ENCODE measurements at places on chromosomes 6 and 20. TPM values are rescaled to one million over a fixed set of nuclear protein-coding genes. Genes with fewer than 3 reads are reported as not detected.

- peaks cover 40% of the 10 kb centered on the region for H3K4me1 ChIP-seq
- H3K4me3 ChIP-seq = no peak overlapping the region
- no peak for DNase-seq
- no peak overlapping the region for H3K27ac ChIP-seq
- H3K27me3 ChIP-seq = no peaks in the 10 kb centered on the region
Observed at GRCh38 chr6:17885889-17886576, 101.4 kb downstream of the KIF13A start.

DNA sequence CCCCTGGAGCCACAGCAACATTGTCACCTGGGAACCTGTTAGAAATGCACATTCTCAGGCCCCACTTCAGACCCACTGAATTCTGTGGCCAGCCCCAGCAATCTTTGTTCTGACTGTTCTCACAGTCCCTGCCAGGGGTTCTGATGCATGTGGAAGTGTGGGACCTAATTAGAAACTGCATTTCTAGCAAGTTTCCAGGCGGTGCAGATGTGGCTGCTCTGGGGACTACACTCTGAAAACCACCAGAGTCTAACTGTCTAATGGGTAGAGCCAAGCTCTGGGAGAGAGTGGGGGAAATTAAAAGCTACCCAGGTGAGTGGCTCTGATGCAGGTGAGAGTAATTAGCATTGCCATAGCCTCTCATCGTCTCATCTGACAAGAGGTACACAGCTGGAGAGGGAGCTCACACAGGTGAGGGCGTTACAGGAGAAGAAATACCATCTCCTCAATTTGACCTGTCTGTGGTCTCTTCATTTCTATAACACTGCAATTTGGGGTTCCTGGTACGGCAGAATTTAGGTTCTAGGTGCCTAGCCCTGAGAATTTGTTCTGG, 66.0 kb downstream of the SNX5 start:
- H3K4me3 ChIP-seq = no peak overlapping the region
- no peak for DNase-seq
- peaks cover 7% of the 10 kb centered on the region for H3K4me1 ChIP-seq

- DNase-seq = no peak
- H3K4me3 ChIP-seq = no peak overlapping the region
- no peaks in the 10 kb centered on the region for H3K36me3 ChIP-seq
- H3K4me1 ChIP-seq = peaks cover 14% of the 10 kb centered on the region
- H3K27me3 ChIP-seq = no peaks in the 10 kb centered on the region
Observed at GRCh38 chr6:11415557-11415956, 122.0 kb upstream of the TMEM170B start.

The TXLNB gene
- total RNA-seq = 137 TPM

The VWA7 gene
- total RNA-seq = 14.7 TPM
